ENCODE measurements at places on chromosomes 5 and 9.

- DNase-seq = no peak
Measured at GRCh38 chr9:112179816-112180215, 4.7 kb upstream of the SUSD1 start.

GRCh38 chr5:6591671-6592288, 41.1 kb downstream of the NSUN2 start:
- no peak for DNase-seq

- no peak for DNase-seq
Measured at GRCh38 chr9:134867917-134868750, 12.5 kb upstream of the FCN2 start.

DNA sequence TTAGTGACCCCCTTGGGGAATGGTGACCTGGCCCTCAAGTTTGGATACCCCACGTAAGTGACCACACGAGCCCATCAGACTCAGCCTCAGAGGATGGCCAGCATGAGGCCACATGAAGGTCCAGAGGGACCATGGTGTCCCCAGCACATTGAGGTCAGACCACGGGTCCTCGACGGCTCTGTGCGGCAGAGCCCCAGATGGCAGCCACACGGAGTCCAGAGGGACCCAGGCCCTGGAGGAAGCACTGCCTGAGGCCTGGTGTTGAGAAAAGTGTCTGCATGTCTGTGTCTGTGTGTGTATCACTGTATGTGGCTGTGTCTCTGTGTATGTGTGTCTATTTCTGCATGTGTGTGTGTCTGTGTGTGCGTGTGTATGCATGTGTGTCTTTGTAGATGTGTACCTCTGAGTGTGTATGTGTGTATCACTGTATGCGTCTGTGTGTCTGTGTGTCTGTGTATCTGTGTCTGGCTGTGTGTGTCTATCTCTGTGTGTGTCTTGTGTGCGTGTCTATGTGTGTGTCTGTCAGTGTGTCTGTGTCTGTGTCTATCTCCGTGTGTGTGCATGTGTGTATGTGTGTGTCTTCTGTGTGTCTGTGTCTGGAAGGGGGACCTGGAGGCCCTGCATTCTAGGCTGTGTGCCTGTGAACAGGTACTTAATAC, 992 bp downstream of the LCNL1 start:
- no peak for DNase-seq

- no peak for DNase-seq
Measured at GRCh38 chr5:172417130-172417841, 37.0 kb downstream of the SH3PXD2B start.

GRCh38 chr9:26078706-26079105, 400.5 kb upstream of the TUSC1 start:
- no peak for DNase-seq

GRCh38 chr5:51273021-51273420, 110.2 kb upstream of the ISL1 start:
- DNase-seq = no peak

DNA sequence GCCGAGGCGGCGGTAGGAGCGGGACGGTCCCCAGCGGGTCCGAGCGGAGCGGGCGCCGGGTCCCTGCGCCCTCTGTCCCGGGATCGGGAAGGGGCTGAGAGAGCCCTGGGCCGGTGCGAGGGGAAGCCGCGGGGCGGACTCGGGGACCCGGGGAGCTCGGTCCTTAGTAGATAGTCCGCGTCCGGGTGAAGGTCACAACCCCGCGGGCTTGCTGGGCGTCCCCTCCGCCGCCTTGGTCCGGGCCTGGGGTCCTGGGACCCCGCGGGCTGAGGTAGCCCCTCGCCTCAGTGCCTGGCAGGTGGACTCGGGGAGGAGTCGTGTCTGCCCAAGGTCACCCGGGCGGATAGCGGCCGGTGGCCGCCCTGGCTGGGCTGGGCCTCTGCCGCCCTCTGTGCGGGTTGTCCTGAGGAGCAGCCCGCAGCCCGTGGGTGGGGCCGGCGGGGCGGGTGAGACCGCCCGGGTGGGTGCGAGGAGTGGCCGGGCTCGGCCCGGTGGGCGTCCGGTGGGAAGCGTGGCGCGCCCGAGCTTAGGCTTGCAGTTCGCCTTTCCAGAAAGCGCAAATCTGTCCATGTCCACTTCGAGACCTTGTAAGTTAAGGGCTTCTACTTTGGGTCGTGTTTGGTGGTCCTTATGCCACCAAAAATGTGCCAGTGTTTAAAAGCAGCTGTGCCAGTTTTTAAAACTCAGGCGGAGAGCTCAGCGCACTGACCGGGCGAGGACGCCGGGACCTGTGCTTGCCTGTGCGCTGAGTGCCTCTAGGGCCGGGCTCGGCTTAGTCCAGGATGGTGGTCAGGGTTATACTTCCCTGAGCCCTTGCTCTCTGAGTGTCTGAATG, 554 bp downstream of the SDHA start:
- peak; percentile 53 for DNase-seq

DNA sequence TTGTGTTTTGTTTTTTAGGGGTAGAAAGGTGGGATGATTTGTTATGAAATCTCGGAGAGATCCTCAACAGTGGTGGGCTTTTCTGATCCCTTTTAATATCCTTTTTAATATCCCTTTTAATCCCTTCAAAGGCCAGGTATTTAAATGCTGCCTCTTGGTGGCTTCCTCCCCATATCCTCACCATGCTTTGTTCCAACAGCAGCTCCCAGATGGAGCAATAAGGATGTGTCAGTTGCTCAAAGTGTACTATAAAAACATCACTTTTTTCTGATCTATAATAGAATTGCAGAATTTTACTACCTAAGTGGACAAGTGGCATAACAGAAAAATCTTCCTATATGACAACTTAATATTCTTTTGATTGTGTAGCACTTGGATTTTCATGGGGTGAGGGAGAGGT, 160.1 kb downstream of the GNAQ start:
- no peak for DNase-seq

- no peak for DNase-seq
Measured at GRCh38 chr5:18375641-18376040, 741.4 kb downstream of the TAF11L14 start.

- DNase-seq = no peak
Measured at GRCh38 chr9:35163413-35163812, 1.6 kb downstream of the UNC13B start.

GRCh38 chr9:114621561-114621960, 10.5 kb downstream of the TMEM268 start:
- no peak for DNase-seq

DNA sequence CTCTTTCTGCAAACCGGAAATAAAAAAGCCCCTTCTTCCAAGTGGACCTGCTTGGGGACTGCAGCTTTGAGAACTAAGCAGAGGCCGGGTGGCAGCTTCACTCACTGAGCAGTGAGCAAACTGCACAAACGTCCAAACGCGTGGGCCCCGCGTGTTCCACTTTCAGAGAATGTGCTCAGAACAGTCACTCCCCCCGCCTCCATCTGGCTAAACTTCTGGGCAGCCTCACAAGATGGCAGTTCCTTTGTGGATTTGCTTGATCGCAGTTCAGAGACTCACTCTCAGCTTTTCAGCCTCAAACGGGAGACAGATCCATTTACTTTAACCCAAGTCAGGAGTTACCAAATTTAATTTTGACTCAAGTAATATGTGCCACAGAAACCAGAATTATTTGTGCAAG, 216.6 kb downstream of the TLE1 start:
- DNase-seq = no peak
